ENCODE measurements at places on chromosomes 3 and 15.

- no peak for DNase-seq
These were observed 53.1 kb downstream of the TCF12 start for GRCh38 chr15:56971571-56971970.

- DNase-seq: no peak
These were observed 73.9 kb upstream of the KCNH8 start for GRCh38 chr3:19074257-19074900.

GRCh38 chr3:102536456-102536855, 101.6 kb downstream of the ZPLD1 start:
- no peak for DNase-seq

- no peak for DNase-seq
These were observed 28.7 kb upstream of the PIGZ start for GRCh38 chr3:196997311-196997710.

- no peak for DNase-seq
These were observed 706.6 kb downstream of the SI start for GRCh38 chr3:164371681-164372080.

DNA sequence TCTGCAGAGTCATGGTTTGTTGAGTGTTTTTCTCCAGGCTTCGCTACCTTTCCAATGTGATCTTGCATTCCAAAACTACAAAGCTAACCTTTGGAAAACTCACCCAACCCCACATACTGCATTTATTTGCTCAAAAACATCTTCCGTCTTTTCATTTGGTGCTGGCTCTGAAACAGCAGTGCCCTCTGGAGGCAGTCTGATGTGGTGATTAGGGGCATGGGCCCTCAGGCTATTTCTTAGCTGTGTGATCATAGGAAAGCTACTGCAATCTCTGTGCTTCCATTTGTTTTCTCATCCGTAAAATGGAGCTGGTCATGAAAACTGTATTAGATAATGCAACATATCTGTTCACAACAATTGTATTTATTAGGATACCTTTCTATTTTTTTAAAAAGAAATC, 47.0 kb downstream of the MTHFS start:
- no peak for DNase-seq

- no peak for DNase-seq
These were observed 1.9 kb downstream of the PCLAF start for GRCh38 chr15:64379216-64379960.

- DNase-seq: no peak
These were observed 235.5 kb downstream of the PDZRN3 start for GRCh38 chr3:73389117-73389813.

DNA sequence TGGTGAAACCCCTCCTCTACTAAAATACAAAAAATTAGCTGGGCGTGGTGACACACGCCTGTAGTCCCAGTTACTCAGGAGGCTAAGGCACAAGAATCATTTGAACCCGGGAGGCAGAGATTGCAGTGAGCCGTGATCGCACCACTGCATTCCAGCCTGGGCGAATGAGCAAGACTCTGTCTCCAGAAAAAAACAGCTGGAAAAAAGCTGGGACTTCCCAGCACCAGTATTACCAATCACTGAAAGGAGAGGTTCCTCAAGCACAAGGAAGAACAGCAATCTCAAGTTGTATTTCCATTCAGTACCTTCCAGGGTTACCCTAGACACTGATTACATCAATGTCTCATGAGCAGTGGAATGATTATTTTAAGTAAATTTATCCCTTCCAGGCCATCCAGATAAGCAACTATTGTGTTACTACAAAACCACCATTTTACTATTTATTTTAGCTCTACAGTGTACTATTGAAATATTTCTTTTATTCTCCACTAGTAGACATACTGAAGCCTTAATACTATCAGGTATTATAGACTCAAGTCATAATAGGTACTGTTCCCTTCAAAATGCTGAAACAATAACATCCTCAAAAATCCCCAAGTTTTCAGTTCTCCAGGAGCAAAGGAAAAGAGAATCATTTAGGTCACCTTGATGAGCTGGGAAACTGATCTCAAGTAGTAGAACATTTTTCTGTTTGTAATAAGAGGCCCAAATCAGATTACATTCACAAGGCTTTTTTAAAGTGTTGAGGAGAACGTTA, 54.8 kb upstream of the VGLL4 start:
- DNase-seq: no peak

- DNase-seq: peak; percentile 76
These were observed 59.2 kb upstream of the FAM174B start for GRCh38 chr15:92714477-92715401.

DNA sequence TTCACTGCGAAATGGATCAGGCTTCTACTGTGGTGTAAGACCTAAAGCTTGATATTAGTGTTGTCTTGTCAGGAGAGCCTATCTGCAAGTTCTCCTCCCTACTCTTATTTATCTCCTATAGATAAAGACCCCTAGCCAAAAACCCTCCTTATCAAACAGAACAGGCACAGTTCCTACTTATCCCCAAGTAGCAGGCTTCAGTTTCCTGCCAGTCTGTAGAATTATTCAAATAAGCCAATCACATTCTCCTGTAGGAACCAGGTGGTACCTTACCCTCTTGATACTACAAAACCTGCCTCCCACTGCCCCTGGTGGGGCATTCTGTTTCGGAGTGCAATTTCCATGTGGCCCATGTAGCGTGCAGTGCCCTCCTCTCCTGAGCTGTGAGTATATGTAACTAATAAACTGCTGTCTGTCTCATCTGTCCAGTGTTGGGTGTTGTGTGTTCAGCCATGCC, 28.7 kb downstream of the HDGFL3 start:
- DNase-seq: no peak

DNA sequence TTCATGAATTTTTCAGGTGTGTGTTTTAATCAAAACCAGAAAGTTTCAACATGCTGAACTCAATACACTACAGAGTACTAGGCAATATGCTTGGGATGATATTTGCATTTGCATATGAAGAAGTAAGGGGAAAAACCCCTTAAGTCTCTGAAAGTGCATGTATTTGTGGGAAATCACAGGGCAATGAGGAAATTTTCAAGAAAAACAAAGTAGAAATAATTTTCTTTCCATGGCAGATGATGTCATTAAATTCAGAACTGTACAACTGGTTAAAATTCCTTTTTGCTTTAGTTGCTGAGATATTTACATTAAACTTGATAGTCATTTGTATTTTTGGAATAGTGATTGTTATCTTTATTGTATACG, 294.0 kb upstream of the TBC1D5 start:
- no peak for DNase-seq

- DNase-seq: no peak
These were observed 147.8 kb downstream of the NEK10 start for GRCh38 chr3:27221264-27221932.

GRCh38 chr3:187992609-187993008, 161.3 kb upstream of the LPP start:
- no peak for DNase-seq

GRCh38 chr15:77617476-77618230, 15.1 kb downstream of the LINGO1 start:
- no peak for DNase-seq

DNA sequence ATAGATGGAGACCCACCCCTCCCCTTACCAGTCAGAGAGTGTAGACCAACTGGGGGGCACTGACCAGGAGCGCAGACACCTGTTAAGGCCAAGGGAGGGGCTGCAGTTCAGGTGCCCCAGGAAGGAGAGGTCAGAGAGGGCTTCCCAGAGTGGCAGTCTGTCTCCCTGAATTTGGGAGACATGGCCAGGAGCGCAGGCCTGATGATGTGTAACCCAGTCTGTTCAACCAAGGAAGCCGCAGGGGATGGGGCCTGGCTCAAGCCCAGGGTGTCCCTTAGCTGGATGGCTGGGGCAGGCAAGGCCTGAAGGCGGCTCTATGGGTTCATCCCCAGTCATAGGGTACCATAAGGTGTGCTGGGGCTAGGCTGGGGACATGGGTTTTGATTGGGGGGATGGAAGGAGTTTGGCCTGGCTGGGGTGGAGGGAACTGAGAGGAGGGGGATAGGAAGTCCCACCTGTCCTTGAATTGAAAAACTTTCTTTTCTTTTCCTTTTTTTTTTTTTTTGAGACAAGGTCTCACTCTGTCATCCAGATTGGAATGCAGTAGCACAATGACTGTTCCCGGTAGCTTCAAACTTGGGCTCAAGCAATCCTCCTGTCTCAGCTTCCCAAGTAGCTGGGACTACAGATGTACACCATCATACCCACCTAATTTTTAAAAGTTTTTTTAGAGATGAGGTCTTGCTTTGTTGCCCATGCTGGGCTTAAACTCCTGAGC, 75.7 kb downstream of the SMAD6 start:
- no peak for DNase-seq
